CD4-positive, alpha-beta memory T cell (primary cell): ENCODE measurements at places on chromosomes 11 and 22. TPM values are rescaled to one million over a fixed set of nuclear protein-coding genes. Genes with fewer than 3 reads are reported as not detected.
A peak's percentile ranks its signal among the peaks of the same experiment; 100 is the strongest.

GRCh38 chr11:73406131-73406530 is 29.9 kb downstream of the RELT start:
- DNase-seq, result no peak
- no peaks in the 10 kb centered on the region for H3K27me3 ChIP-seq
- H3K4me1 ChIP-seq, result no peaks in the 10 kb centered on the region
- H3K27ac ChIP-seq, result no peak overlapping the region
- no peak overlapping the region for H3K4me3 ChIP-seq

- H3K27ac ChIP-seq, result no peak overlapping the region
- H3K36me3 ChIP-seq, result no peaks in the 10 kb centered on the region
- no peak overlapping the region for H3K4me3 ChIP-seq
- DNase-seq, result no peak
- no peaks in the 10 kb centered on the region for H3K4me1 ChIP-seq
Measured at GRCh38 chr22:33002035-33002434, 56.1 kb downstream of the SYN3 start.

- H3K4me1 ChIP-seq, result no peaks in the 10 kb centered on the region
- DNase-seq, result no peak
- H3K27me3 ChIP-seq, result no peaks in the 10 kb centered on the region
- H3K27ac ChIP-seq, result no peak overlapping the region
- no peaks in the 10 kb centered on the region for H3K36me3 ChIP-seq
Measured at GRCh38 chr11:95318498-95318897, 87.5 kb upstream of the SESN3 start.

The DDX17 gene
- total RNA-seq, result 927 TPM

- no peak overlapping the region for H3K4me3 ChIP-seq
- H3K27me3 ChIP-seq, result no peaks in the 10 kb centered on the region
- H3K4me1 ChIP-seq, result no peaks in the 10 kb centered on the region
- no peak for DNase-seq
- H3K27ac ChIP-seq, result no peak overlapping the region
- no peaks in the 10 kb centered on the region for H3K36me3 ChIP-seq
Measured at GRCh38 chr11:17643506-17644405, 75.6 kb upstream of the MYOD1 start.

The CLCF1 gene
- 6.4 TPM for total RNA-seq

- H3K4me3 ChIP-seq, result no peak overlapping the region
- peaks cover 3% of the 10 kb centered on the region for H3K4me1 ChIP-seq
- H3K27ac ChIP-seq, result no peak overlapping the region
- H3K36me3 ChIP-seq, result no peaks in the 10 kb centered on the region
- DNase-seq, result peak; percentile 25
Measured at GRCh38 chr11:2156416-2157182, 4.4 kb downstream of the INS start.

GRCh38 chr11:112013497-112014164 is 11.6 kb upstream of the DLAT start:
- no peak overlapping the region for H3K27ac ChIP-seq
- H3K4me3 ChIP-seq, result no peak overlapping the region
- H3K27me3 ChIP-seq, result no peaks in the 10 kb centered on the region
- H3K36me3 ChIP-seq, result no peaks in the 10 kb centered on the region
- no peaks in the 10 kb centered on the region for H3K4me1 ChIP-seq
- no peak for DNase-seq

- no peaks in the 10 kb centered on the region for H3K36me3 ChIP-seq
- H3K27ac ChIP-seq, result no peak overlapping the region
- DNase-seq, result no peak
- H3K4me1 ChIP-seq, result no peaks in the 10 kb centered on the region
Measured at GRCh38 chr11:125932301-125932700, 13.5 kb upstream of the VSIG10L2 start.

DNA sequence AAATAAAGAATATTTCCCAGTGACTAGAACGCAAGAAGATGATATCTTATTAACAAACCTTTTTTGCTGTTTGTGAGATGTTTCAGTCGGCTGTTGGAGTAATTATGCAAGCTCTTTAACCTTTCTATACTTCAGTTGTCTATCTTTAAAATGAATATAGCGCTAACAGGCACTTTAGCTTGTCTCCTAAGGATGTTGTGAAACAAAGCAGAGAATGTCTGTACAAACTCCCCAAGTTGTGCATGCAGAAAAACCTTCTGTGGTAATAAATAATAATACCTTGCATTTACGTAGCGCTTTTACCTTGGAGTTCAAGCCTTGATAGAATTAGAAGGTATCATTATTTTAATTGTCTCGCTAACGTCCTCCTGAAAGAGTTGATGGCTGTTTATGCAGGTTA is 1.9 kb upstream of the KDM2A start:
- no peaks in the 10 kb centered on the region for H3K36me3 ChIP-seq
- peaks cover 16% of the 10 kb centered on the region for H3K4me1 ChIP-seq
- peak overlapping the region; percentile 31 for H3K27ac ChIP-seq
- H3K4me3 ChIP-seq, result no peak overlapping the region
- DNase-seq, result no peak
- H3K27me3 ChIP-seq, result no peaks in the 10 kb centered on the region

DNA sequence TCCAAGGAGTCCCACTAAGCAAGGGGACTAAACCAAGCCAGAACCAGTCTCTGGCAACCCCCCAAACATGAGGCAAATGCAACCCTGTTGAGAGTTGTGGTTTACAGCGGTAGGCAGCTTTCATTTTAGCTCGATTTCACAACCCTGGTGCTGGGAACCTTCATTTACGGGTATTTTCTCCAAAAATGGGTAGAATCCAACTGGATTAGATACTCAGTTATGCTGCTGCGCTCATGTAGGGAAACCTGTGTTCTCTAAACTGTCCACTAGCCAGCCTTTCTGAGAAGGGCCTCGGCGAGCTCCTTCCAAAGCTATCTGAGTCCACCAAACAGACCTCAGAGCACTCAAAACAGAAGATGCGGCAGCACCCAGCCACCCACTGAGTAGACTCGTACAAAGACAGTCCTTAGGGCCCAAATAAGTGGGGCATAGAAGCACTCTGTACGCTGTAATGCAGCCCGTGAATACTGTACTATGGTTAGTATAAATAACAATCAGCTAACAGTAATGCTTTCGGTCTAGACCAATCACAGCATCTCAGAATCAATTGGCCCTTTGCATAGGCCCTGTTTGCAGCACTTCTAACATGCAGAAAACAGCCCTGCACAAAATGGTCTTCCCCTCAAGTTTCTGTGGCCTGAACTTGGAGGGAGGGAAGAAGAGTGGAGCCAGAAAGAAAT is 104.7 kb downstream of the ETS1 start:
- peaks cover 99% of the 10 kb centered on the region for H3K4me1 ChIP-seq
- H3K4me3 ChIP-seq, result peak overlapping the region; percentile 47
- no peaks in the 10 kb centered on the region for H3K27me3 ChIP-seq
- peaks cover 90% of the 10 kb centered on the region for H3K36me3 ChIP-seq
- H3K27ac ChIP-seq, result peak overlapping the region; percentile 94

The SAA2 gene
- not detected for total RNA-seq

The PIWIL4 gene
- total RNA-seq, result 1.3 TPM

The SMIM35 gene
- total RNA-seq, result 0.44 TPM

- H3K4me1 ChIP-seq, result peaks cover 41% of the 10 kb centered on the region
- no peak overlapping the region for H3K4me3 ChIP-seq
- H3K27ac ChIP-seq, result no peak overlapping the region
- no peaks in the 10 kb centered on the region for H3K27me3 ChIP-seq
- no peaks in the 10 kb centered on the region for H3K36me3 ChIP-seq
Measured at GRCh38 chr22:36456464-36456845, 25.0 kb downstream of the TXN2 start.

The MPPED2 gene
- total RNA-seq, result not detected

GRCh38 chr22:48198489-48199459 is 1436.3 kb downstream of the TBC1D22A start:
- H3K4me3 ChIP-seq, result no peak overlapping the region
- DNase-seq, result no peak

DNA sequence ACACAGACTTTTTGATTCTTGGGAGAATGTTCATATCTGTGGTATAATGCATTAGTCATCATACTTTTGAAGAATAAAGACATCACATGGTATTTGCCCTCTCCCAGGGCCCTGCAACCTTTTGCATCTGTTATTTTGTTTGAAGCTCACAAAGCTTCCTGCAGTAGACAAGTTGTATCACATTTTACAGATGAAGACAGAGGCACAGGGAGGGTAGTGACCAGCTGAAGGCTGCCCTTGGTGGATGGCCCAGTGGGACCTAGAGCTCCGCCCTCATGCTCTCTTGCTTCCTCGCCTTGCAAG is 66.4 kb downstream of the UBASH3B start:
- no peaks in the 10 kb centered on the region for H3K27me3 ChIP-seq
- peaks cover 65% of the 10 kb centered on the region for H3K4me1 ChIP-seq
- H3K36me3 ChIP-seq, result no peaks in the 10 kb centered on the region
- H3K4me3 ChIP-seq, result no peak overlapping the region

GRCh38 chr11:7165911-7166310 is 77.1 kb downstream of the RBMXL2 start:
- no peaks in the 10 kb centered on the region for H3K27me3 ChIP-seq
- H3K4me1 ChIP-seq, result no peaks in the 10 kb centered on the region
- DNase-seq, result no peak
- H3K4me3 ChIP-seq, result no peak overlapping the region

The LRRC56 gene
- total RNA-seq, result 4.6 TPM

DNA sequence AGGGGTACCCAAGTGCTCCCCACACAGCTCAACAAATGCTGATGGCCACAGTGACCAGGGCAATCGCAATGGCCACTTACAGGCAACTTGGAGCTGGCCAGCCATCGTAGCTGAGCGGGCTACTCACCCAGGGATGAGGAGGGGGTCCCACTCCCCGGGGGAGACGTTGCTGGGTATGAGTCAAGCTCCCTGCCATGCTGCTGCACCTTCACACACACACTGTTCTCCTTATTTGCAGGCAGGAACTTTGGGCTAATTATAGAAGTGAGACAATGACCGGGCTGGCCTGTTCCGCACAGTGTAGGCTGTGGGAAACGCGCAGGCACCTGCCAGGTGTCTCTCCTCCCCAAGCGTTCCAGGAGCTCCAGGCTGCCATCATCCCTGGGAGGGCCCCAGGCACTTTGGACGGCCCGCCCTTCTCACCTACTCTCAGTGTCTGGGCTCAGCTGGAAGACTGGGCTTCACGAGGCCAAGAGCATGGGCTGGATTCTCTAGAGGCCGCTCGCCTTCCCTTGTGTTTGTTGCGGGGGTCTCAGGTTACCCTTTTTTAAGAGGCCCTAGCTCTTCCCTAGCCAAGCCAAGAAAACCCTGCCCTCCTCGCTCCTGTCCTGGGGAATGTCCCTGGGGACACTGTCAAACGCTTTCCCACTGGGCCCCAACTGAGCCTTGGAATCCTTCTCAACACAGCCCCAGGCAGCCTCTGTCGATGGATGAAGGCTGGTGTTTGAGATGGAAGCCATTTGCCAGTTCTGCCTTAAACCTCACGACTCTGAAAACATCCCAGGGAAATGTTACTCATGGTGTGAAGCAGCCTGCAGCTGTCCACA is 73.0 kb downstream of the RTL6 start:
- H3K27ac ChIP-seq, result no peak overlapping the region
- H3K27me3 ChIP-seq, result no peaks in the 10 kb centered on the region
- no peaks in the 10 kb centered on the region for H3K4me1 ChIP-seq
- DNase-seq, result no peak
- no peak overlapping the region for H3K4me3 ChIP-seq
- H3K36me3 ChIP-seq, result no peaks in the 10 kb centered on the region

- no peaks in the 10 kb centered on the region for H3K4me1 ChIP-seq
- H3K27ac ChIP-seq, result no peak overlapping the region
- no peak for DNase-seq
- H3K36me3 ChIP-seq, result peaks cover 50% of the 10 kb centered on the region
Measured at GRCh38 chr11:46410021-46410420, 18.4 kb upstream of the CHRM4 start.

The IL18 gene
- total RNA-seq, result 0.42 TPM

GRCh38 chr11:69215216-69215615 is 59.5 kb downstream of the SMIM38 start:
- H3K36me3 ChIP-seq, result no peaks in the 10 kb centered on the region
- no peaks in the 10 kb centered on the region for H3K27me3 ChIP-seq
- H3K4me1 ChIP-seq, result no peaks in the 10 kb centered on the region

The POU2AF3 gene
- not detected for total RNA-seq

The MMP1 gene
- not detected for total RNA-seq

DNA sequence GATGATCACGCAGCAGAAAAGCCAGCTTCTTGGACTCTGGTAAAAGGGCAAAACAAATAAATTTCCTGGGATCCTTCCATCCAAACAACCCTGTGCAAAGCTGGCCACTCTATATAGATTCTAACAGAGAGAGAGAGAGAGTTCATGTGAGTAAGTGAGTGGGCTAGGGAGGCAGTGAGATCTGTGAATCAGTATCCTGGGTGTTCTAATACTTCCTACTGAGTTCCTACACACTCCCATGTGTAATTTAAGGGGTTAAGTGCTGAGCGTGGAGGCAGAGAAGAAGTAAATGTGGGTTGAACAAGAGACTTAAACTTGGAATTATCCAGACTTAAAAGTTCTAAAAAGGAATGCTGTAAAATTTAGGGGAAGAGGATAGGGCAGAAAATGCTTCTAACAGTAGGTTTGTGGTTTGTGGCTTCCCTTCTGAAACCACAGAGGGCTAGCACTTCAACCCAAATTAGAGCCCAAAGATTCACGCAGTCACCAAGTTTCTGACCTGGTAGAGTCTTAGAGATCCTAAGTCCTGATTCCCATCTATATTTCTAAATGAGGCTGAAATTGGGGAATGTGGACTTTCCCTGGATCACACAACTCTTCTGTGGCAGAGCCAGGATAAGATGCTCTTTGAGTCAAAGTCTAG is 413.9 kb downstream of the TENM4 start:
- DNase-seq, result no peak
- H3K27ac ChIP-seq, result no peak overlapping the region
- no peaks in the 10 kb centered on the region for H3K36me3 ChIP-seq
- H3K27me3 ChIP-seq, result no peaks in the 10 kb centered on the region
- no peak overlapping the region for H3K4me3 ChIP-seq

The OR8G1 gene
- not detected for total RNA-seq

DNA sequence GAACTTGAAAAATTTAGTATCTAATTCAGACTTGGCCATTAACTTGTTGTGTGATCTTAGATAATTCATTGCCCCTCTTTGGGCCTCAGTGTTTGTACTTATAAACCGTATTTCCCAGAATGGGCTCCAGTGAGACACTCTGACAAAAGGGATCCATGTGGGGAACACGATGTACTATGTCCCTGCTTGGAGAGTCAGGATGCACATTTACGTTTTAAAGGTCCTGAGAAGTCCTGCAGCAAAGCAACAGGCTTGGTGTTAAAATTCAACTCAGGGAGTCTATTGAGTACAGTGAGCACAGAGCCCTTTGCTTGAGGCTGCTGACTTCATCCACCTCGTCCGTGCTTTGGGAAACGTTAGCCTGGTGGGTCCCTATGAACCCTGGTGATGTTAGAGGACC is 9.0 kb downstream of the WNT11 start:
- H3K27me3 ChIP-seq, result no peaks in the 10 kb centered on the region
- no peak overlapping the region for H3K27ac ChIP-seq
- H3K36me3 ChIP-seq, result no peaks in the 10 kb centered on the region

- no peaks in the 10 kb centered on the region for H3K4me1 ChIP-seq
- no peak overlapping the region for H3K4me3 ChIP-seq
Measured at GRCh38 chr11:123796226-123796625, 9.9 kb downstream of the OR6M1 start.

The PICK1 gene
- total RNA-seq, result 28.0 TPM

GRCh38 chr11:15641271-15642045 is 526.7 kb downstream of the INSC start:
- no peak for DNase-seq
- no peaks in the 10 kb centered on the region for H3K27me3 ChIP-seq
- no peak overlapping the region for H3K27ac ChIP-seq
- H3K36me3 ChIP-seq, result no peaks in the 10 kb centered on the region
- no peak overlapping the region for H3K4me3 ChIP-seq

The TSPAN18 gene
- total RNA-seq, result 17.1 TPM

The SHISA8 gene
- not detected for total RNA-seq
